ENCODE measurements at places on chromosomes 2 and 18.

DNA sequence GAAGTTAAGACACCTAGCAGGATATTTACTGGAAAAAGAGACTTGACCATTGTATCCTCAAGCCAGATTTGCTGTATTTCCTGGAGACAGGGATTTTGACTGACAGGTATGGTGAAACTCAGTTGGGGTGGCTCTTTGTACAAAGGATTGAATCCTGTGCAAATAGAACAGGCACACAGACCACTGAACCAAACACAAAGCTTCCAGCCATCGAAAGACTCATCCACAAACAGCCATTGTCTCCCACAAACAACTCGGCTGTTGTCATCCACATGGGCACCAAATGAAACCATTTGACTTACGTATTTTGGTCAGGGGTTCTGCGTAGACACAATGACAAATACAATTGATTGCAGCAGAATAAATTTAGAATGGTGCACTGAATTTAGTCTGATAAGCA lies 15.9 kb downstream of the RNF152 start:
- no peak for DNase-seq

DNA sequence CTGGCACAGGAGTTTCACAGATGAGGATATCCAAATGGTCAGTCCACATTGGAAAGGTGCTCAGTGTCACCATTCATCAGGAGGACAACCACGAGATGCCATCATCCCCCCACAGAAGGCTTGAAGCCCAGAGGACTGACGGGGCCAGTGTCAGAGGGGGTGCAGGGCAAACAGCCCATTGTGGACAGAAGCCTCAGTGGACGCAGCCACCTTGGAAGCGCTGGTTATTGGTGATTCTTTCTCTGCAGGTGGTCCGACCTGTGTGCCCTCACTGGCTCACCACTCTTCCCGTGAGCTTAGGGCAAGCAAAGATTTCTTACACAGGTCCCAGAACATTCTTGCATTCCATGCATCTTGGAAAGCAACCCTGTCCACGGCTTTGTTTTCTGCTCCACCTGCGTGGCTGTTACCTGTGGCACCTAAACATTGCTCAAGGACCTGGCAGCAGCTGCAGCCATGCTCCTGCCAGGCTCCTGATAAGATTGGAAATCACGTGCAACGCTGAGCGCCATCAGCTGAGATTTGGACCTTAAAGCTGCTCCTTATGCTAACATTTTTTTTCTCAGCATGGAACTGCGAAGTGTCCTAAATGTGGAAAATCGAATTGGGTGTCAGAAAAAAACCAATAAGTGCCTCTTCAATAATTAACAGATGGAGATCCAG lies 110.9 kb upstream of the CTDP1 start:
- DNase-seq: no peak

GRCh38 chr2:8595811-8596600 lies 85.8 kb upstream of the ID2 start:
- DNase-seq: no peak

GRCh38 chr18:73719611-73720010 lies 428.0 kb downstream of the FBXO15 start:
- DNase-seq: no peak

GRCh38 chr18:11902522-11903292 lies 5.4 kb downstream of the MPPE1 start:
- DNase-seq: no peak

DNA sequence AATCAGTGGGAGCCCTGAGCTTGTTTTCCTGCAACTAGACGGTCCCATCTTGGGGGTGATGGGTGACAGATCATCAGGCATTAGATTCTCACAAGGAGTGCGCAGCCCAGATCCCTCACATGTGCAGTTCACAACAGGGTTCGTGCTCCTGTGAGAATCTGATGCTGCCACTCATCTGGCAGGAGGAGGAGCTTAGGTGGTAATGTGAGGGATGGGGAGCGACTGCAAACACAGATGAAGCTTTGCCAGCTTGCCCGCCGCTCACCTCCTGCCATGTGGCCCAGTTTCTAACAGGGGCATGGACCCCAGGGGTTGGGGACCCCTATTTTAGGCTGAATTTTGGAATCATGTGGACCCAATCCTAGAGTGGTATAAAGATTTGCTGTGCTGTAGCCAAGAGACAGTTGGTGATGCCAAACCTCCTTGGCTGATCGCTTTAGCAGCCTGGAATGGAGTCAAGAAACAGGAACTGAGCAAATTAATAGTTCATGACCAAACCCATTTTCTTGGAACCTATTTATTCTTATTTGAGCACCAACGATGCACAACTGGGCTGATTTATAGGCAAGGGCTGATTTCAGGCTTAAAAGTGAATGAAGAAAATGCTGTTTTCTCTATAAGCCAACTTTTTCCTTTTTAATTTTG lies 25.7 kb downstream of the LPIN1 start:
- DNase-seq: no peak

- no peak for DNase-seq
Observed at GRCh38 chr18:486929-487740, 13.4 kb downstream of the COLEC12 start.

- DNase-seq: no peak
Observed at GRCh38 chr2:64349131-64349530, 104.8 kb upstream of the LGALSL start.

DNA sequence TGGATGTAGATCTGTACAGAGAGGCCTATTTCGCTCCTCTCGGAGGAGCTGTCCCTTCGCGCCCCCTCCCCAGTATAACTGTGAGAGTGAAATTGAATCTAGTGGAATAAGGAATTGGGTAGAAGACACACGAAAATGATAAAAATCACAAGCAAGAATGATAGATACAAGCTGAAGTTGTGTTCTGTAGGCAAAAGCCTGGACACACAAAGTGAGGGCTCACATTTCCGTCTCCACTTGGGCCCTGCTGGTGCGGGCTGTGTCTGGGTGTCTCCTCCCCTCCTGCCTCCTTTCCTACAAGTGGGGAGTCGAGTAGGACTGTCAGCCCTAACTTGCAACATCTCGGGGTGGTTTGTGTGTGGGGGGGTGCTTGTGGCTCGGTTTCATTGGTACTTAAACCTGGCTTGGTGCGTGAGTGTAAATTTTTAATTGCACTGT lies 457 bp upstream of the SP9 start:
- no peak for DNase-seq

DNA sequence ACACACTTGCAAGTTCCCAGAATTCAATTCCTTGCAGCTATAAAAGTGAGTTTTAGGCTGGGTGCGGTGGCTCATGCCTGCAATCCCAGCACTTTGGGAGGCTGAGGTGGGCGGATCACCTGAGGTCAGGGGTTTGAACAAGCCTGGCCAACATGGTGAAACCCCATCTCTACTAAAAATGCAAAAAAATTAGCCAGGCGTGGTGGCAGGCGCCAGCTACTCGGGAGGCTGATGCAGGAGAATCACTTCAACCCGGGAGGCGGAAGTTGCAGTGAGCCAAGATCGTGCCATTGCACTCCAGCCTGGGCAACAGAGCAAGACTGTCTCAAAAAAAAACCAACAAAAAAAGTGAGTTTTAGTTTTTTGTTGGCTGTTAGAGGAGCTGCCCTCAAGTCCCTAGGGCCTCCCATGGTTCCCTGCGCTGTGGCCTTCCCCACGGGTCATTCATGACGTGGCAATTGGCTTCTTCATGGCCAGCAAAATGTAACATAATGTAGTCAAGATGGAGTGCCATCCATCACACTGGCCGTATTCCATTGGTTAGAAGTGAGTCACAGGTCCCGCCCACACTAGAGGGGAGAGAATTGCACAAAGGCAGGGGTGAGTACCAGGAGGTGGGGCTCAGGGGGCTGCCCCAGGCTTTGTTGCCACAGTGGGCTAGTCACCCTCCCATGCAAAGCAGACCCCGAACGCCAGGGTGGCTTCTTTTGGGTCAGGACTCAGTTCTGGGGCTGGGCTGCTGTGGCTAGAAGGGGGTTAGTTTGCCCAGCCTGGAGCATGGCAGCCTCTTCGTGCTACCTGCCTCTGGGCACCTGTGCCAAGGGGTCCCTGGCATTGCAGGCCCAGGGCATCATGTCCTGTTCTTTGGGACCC lies 37.7 kb upstream of the INHBB start:
- no peak for DNase-seq

- no peak for DNase-seq
Observed at GRCh38 chr2:120820953-120821279, 85.2 kb downstream of the GLI2 start.

DNA sequence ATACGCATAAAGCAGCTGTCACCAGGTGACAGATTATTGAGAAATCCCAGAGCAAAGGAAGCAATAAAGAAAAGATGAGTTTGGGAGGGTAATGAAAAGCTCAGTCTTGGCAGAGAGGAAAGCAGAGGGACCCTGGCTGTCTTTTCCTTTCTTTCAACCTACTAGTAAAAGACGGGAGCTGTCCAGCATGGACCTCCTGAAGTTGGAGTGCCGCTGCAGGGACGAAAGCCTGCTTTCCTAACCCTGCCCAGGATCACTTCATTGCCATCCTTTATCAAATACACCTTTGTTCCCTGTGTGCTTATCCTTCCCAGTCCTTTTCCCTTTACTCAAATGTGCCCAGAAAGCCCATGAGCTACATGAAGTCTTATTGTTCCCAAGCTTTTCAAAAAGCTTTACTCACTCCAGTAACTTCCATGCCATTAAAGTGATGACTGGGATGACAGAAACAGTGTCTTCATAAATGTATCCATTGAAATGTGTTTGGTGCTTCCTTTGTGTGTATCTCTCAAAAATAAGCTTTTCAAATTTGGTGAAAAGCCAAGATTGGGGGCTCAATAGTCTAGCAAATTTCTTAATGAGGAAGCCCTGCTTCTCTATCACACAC lies 3.7 kb upstream of the SPR start:
- DNase-seq: no peak

GRCh38 chr2:236764716-236765115 lies 195.1 kb downstream of the ACKR3 start:
- no peak for DNase-seq

- DNase-seq: no peak
Observed at GRCh38 chr2:97739893-97740245, 26.5 kb downstream of the ZAP70 start.

DNA sequence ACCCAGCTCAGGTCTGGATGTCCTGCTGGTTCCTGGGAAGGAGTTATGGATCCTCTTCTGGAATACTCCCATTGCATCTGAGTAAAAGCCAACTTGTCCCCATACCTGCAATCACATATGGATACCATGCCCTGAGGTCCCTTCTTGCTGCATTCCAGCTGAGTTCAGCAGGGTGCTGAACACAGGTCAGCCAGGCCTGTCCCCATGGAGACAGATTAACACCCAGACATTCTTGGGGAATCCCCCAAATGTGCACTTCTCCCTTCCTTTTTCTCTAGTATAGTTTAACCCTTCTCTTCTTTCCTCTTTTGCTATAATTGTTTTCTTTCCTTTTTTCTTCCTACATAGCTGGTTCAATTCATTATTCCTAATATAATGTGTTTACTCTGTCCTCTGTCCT lies 799.6 kb upstream of the HS6ST1 start:
- no peak for DNase-seq

DNA sequence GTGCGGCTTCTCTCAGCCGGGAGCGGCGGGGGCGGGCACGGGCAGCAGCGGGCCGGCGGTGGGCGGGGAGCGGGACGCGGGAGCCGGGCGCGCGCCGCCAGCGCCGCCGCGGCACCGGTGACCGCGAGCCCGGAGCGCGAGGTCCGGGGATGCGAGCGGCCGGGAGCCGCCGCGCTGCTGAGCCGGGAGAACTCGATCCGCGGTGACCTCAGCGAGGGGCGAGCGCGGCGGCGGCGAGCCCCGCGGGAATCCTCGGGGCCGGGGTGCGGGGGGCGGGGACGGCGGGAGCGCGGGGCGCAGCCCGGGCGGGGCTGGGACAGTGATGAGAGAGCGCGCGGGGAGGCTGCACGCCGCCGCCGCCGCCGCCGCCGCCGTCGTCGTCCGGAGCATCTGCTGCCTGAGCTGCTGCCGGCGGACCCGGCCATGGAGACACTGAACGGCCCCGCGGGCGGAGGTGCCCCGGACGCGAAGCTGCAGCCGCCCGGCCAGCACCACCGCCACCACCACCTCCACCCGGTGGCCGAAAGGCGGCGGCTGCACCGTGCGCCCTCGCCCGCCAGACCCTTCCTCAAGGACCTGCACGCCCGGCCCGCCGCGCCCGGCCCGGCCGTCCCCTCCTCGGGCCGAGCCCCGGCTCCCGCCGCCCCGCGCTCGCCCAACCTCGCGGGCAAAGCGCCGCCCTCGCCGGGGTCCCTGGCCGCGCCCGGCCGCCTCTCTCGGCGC lies at the start of gene MTCL1:
MTCL1 (plus strand) TSS at position 319 of the 723 bp plus-strand sequence; CDS start at position 424, 105 bp downstream.
- DNase-seq: no peak

GRCh38 chr18:32896776-32897547 lies 124.1 kb upstream of the KLHL14 start:
- no peak for DNase-seq

DNA sequence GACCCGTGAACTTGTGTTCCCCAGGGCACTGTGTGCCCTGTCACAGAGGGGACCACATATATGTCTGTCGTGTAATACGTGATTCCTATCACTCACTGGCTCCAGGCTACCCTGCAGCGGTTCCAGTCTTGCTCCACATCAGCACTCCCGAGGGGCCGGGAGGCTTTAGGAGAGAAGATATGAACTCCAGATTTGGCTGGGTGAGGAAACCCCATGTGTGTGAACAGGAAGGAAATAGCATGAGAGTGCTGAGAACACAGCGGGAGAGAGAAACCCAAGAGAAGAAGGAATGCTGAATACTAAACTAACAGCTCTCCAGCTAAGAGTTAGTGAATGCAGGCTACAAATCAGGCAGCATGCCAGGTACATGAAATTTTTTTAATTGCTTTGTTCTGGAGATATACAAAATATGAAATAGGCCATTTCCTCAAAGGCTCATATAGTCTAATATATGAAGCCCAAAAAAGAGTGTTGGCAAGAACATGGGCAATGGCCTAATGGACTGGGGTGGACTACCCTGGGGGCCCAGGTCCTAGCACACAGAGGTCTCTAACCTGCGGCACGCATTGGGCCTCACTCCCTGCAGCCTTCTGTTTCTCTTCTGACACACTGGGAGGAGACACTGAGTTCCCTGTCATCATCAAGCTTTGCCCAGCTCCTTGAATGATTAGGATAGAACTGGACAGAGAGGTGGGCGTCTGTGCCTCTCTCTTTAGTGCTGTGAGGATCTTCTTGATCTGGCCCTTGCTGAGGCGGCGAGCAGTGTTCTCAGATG lies 372.8 kb upstream of the RAB6C start:
- DNase-seq: peak; percentile 91

- no peak for DNase-seq
Observed at GRCh38 chr2:199465390-199465789, 7.7 kb upstream of the SATB2 start.

All from skin of body (tissue), 3 donors.